ENCODE measurements at places on chromosomes 16 and 17.
A peak's percentile ranks its signal among the peaks of the same experiment; 100 is the strongest.

GRCh38 chr17:79658811-79659207, 48.0 kb upstream of the RBFOX3 start:
- no peak for DNase-seq

DNA sequence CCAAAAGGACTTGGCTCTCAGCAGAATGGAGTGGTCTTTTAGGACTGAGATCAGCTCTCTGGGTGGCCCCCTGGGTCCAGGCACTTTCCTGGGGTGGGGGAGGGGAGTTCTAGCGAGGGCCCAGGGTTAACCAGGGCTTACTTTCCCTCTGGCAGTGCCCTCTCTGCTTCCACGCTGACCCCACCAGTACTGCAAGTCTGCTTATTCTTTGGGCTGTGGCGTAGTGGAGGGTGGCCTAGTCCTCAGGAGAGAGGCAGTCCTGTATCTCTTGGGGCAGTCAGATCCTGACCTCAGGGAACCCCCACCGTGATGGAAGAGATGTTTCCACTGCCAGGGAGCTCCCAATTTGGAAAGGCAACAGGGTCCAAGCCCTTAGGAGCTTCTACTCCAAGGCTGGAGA, 79.4 kb downstream of the CCDC182 start:
- no peak for DNase-seq

DNA sequence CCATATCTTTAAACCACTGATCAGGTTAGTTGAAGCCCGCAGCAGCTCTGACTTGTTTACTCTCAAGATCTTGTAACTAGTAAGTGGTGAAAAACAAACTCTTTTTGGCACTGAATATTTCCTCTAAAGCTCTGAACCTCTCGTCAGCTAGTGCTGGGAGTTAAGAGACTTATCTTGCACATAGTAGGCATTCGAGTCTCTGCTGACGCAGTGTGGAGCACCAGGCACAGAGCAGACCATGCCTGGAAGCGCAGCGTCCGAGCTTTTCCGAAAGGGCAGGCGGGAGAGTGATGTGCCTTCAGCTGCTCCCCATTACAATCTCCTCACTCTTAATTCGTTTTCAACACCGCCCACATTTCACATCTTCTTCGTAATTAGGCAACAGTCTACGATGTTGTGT, 63.0 kb downstream of the SMG6 start:
- no peak for DNase-seq

- DNase-seq, result no peak
These were observed 26.0 kb downstream of the FA2H start for GRCh38 chr16:74748616-74749026.

- DNase-seq, result no peak
These were observed 1.4 kb upstream of the ECI1 start for GRCh38 chr16:2252806-2253148.

DNA sequence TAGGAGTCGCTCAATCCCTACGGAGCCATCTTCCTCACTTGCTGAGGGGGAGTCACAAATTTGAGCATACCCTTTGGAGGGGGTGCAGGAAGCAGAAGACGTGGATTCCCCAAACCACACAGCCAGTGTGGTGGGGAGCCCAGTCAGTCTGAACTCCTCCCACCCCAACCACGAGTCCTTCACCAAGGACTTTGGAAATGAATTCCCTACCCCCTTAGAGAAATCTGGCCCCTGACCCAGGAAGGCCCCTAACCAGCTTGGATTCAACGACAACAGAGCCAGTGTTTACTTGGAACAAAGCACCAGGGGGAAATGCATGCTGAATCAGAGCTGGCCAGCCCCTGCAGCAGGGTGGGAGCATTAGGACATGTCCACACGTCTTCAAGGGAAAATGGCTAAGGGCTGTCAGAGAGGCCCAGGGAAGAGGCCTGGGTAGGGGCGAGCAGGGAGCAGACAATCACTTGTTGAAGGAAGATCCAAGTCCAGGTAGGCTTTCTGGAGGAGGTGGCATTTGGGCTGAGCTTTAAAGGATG, 5.5 kb upstream of the TMEM92 start:
- DNase-seq, result no peak

DNA sequence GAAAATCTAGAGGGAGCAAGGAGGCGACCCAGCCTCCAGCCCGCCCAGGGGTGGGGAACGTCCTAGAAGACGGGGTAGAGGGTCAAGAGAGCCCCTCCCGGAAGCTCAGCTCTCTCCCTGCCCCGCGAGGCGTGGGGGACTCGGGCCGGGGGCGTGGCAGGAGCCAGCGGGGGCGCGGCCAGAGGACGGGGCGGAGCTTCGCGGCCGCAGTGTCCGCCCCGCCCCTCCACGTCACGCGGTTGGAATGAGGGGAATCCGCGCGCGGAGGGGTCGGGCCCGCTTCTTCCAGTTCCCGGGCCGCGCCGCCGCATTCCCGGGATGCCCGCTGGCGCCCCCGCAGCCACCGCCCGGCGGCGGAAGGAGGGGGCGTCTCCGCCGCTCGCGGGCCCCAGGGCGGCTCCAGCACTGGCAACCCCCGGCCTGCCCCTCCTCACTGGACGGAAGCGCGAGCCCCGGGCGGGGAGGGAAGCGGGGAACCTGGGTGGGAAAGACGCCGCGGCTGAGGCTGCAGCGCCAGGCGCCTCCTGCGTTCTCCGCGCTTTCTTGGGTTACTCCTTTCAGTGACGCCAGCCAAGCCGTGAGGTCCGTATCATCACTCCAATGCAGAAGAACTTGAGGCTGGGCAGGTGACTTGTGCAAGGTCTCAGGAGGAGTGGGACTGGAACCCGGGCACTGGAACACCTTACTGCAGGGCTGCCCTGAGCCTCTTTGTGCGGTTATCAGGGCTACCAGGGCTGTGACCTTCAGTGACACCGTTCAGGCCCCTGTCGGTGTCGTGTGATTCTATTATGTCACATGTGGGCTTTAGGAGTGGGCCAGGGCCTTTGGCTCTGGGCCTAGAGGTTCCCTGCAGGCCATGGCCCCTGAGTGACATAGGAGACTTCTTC, 4.3 kb downstream of the MYO1C start:
- peak; percentile 50 for DNase-seq

- no peak for DNase-seq
These were observed 2.8 kb upstream of the DNAI2 start for GRCh38 chr17:74271281-74271680.

DNA sequence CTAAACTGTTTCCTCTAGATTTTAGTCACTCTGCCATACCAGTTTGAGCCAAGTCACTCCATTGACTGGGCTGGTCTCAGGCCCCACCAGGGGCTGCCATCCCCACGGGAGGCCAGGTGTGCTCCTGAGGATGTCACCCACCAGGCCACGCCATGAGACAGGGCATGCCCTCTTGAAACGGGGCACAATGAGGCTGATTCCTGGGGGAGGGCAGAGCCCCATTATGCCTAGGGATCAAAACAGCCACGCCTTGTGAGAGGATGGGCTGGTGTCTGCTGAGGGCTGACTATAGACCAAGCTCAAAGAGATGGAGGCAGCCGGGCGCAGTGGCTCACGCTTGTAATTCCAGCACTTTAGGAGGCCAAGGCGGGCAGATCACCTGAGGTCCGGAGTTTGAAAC, 21.5 kb downstream of the GINS2 start:
- no peak for DNase-seq

- DNase-seq, result no peak
These were observed 37.5 kb downstream of the RPA1 start for GRCh38 chr17:1867307-1867706.

GRCh38 chr17:42832934-42833766, at the start of gene PSME3:
Gene PSME3 (plus strand): TSS chr17:42833397. CDS start chr17:42833632, 235 bp downstream.
- peak; percentile 43 for DNase-seq

GRCh38 chr17:58083491-58084316, 485 bp downstream of the DYNLL2 start:
- no peak for DNase-seq

DNA sequence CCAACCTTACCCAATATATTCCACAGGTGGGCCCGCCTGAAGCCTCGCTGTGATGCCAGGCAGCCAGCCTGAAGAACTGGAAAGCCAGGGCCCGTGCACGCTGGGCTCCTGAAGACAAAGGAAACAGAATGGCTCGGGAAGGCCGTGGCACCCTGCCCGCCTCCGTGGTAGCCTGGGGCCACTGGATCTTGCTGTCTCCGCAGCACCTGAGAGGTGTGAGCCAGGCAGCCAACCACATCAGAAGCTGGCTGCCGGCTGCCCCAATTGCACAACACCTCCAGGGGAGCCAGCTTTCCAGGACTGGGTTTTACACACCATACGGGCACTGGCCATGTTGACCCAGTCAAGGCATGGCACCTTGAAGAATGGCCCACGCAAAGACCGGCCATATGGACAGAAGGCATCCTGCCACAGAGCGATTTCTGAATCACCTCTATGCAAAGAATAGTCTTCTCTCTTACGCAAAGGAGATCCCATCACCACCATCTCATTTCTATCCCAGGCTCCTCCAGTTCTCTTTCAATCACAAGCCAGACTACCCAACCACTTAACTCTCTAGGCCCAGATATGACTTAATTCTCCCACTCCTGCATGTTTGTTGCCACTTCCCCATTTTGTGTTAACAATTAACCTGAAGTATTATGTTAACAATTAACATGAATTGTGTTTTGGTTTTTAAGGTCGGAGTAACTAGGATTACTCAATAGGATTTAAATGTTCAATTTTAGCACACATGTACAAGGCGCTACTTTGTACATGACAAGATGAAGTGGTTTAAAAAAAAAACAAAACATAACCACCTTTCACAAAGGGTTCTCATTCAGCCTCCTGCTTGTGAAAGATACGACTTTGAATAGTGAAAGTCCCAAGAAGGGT, 32.1 kb downstream of the ZFHX3 start:
- DNase-seq, result no peak

GRCh38 chr17:29168079-29168758, 12.0 kb downstream of the MYO18A start:
- DNase-seq, result no peak

GRCh38 chr16:23952128-23952970, 116.6 kb downstream of the PRKCB start:
- DNase-seq, result no peak

DNA sequence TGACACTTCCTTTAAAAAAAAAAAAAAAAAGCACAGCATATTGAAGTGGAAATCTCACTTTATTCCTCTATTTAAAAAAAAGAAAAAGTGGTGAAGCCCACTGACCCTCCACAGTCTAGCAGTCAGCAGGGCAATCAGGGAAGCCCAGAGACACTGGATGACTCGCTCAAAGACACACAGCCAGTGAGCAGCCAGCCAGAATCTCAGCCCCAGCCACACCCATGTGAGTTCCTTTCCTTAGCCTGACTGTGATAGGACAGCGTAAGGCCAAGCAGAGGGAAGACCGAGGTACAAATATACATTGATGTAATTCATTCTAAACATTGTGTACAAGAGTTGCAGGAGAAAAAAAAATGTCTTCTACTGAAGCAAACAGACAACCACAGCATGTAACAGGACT, 22.5 kb downstream of the XPO6 start:
- no peak for DNase-seq

- DNase-seq, result peak; percentile 47
These were observed 19.6 kb downstream of the AKAP10 start for GRCh38 chr17:19958023-19958422.

- DNase-seq, result no peak
These were observed 34.6 kb upstream of the TNRC6C start for GRCh38 chr17:77923776-77924513.

- DNase-seq, result no peak
These were observed 158.2 kb upstream of the MAF start for GRCh38 chr16:79758615-79759346.

DNA sequence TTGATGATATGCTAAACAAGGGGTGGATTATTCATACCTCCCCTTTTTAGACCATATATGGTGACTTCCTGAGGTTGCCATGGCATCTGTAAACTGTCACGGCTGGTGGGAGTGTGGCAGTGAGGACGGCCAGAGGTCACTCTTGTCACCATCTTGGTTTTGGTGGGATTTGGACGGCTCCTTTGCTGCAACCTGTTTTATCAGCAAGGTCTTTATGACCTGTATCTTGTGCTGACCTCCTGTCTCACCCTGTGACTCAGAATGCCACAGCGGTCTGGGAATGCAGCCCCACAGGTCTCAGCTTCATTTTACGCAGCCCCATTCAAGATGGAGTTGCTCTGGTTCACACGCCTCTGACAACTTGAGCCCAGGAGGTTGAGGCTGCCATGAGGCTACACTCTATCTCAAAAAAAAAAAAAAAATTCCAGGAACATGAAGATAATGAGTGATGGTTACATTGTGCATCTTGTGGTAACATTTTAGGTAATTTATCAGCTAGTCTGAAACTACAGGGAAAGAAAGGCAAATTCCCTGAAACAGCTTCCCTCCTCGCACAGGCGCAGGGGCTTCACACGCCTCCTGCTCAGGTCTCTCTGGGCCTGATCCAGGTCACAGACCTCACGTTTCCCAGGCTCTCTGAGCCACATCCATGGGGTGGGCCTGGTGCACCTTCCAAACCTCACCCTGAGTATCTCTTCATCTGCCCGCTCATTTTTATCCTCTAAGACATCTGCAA, 15.3 kb upstream of the UBE2I start:
- no peak for DNase-seq

GRCh38 chr16:86854626-86855294, 276.4 kb downstream of the FOXL1 start:
- DNase-seq, result no peak

DNA sequence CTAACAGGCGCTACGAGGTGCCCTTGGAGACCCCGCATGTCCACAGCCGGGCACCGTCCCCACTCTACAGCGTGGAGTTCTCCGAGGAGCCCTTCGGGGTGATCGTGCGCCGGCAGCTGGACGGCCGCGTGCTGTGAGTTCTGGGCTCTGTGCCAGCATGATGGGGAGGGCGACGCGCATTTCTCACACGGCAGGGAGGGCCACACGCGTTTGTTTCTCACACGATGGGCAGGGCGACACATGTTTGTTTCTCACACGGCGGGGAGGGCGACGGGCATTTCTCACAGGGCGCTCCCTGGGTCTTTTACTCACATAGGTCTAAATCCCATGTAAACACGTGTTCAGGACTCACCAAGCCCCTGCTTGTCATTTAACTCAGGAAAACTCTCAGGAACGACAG, 4.4 kb downstream of the GAA start:
- DNase-seq, result no peak

GRCh38 chr16:9836118-9836736, 346.0 kb downstream of the GRIN2A start:
- DNase-seq, result no peak

- DNase-seq, result no peak
These were observed 18.6 kb upstream of the CLTC start for GRCh38 chr17:59601130-59601529.

DNA sequence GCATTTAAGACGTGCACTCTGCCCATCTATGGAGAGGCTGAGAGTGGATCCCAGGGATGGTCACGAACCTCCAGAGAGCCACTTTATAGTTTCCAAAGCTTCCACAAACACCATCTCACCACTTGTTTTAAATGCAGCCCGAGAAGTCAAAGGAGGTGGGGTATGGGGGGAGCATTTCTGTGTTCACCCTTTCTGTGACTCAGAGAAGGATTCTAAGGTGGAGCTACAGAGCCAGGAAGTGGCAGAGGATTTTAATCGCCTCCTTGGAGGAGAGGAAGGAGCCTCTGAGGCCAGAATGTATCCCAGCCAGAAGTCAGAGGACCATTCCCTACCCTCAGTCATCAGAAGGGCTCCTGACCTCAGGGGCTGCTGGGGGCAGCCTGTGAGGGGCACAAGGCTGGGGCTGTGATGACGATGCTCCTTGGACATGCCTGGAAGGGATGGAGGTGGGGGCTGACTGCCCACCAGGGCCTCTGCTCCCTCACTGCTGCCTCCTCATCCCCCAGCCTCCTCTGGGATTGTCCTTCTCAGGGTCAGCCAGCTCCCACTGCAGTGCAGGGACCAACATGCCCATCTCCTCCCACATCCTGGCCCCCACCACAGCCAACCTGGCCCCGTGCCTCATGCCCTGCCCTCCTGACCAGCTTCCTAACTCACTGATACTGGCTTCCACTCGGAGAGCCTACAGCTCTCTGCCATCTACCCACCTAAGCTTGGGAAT, 2.8 kb downstream of the XYLT2 start:
- DNase-seq, result no peak
